ENCODE measurements at places on chromosomes 5 and 9.
A peak's percentile ranks its signal among the peaks of the same experiment; 100 is the strongest.

DNA sequence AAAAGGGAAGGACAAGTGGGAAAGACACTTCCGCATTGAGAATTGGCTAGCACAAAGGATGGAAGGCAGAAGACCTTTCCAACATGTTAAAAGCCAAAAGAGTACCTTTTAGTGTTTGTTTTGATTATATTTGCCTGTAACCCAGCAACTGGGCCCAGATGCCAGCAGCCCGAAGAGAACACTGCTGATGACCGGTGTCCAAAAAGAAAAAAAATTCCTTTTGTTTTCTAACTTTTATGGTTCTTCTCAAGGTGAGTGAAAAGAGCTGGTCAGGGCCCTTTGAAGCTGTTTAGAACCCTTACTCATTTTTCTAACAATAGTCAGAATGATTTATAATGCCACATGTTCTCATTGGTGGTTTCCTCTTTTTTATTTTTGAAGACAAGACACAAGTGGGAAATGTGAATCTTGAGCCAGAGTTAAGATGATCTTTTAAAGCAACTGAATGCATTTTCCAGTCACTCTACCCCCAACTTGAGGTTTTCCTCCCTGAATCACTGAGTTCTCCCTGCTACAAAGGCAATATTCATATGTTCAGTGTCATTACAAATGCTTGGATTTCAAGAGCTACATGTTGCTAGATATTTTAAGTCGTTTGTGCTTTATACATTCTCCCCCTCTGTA is 32.3 kb upstream of the ZNF462 start:
- no peak for DNase-seq

DNA sequence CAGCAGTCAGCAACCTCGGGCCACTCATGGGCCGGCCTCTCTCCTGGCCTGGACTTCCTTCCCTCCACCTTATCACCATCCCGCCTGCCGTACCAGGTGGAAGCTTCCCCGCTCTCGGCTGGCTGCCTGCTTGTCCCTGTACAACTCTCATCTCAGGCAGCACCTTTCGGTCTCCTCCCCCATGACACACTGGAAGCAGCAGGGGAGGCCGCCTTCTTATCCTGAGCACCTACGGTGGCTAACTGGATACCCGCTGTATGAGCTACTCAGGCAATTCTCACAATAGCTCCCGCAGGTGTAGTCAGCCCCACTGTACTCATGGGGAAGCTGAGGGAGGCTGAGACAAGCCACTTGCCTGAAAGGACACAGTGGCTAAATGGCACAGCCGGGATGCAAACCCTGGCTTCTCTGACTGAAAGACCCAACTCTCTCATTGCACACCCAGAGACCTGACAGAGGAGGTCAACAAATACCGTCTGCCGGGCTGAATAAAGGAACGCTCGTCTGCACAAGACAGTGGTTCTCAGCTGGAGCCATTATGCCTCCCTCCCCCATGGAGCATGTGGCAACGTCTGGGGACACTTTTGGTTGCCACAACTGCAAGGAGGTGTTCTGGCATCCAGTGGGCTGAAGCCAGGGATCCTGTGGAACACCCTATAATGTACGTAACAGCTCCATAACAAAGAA is 9.6 kb downstream of the STK10 start:
- no peak for DNase-seq

- no peak for DNase-seq
These were observed 66.8 kb downstream of the CAMSAP1 start for GRCh38 chr9:135840539-135840938.

DNA sequence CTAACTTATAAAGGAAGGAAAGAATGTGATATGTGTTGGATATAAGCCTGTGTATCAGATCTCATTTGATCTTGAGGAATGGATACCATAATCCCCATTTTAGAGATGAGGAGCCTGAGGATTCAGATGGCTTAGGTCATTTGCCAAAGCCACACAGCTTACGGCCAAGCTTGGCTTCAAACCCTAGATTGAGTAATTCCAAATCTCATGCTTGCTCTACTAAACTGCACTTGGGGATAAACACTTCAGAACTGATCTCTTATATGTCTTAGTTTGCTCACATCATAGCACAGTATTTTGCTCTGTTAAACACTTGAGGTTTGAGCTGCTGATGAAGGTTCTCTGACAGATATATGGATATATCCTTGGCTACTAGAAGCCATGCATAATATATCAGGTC is 504.4 kb downstream of the NTRK2 start:
- DNase-seq, result no peak

DNA sequence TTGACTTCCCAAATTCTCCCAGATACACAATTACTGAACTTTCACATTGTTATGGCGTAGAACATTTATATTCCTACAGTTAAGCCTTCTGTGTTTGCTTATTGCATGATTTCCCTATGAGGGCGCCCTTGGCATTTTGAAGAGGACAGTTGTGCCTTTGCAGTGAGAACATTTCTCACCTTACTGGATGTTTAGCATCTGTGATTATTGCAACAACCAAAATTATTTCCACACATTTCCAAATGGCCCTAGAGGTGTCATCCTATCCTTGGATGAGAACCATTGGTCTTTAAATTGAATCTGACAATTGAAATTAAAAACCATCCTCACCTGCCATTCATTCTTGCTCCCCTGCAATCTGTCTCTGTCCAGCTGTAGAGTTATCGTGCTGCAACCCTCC is 104.0 kb downstream of the MAMDC2 start:
- DNase-seq, result no peak

DNA sequence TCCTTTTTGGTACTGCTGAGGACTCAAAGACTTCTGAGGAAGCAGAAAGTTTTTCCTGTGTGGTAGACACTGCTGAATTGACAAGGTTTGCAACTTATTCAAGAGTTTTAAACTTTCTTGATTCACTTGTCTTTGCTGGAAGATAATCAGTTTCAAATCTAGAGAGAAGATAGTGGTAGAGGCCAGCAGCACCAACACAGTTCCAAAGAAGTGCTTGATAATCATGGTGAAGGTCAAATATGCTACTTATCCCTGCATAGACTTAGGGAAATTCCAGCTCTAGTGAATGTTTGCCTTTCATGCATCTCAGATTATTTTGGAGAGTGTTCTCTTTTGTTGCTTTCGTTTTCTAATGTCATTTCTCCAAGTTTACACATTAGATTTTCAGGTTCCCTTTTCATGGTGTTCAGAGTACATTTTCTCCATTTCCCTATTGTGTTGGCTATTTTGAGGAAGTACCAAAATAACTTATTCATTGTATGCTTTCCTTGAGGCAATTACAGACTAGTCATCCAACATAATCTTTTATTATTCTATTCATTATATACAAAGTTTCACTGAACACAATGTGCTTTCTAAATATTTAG is 550 bp downstream of the IFNE start:
- DNase-seq, result no peak

- DNase-seq, result no peak
These were observed 21.8 kb downstream of the RGMB start for GRCh38 chr5:98795243-98795642.

GRCh38 chr5:107574287-107574686 is 96.5 kb downstream of the EFNA5 start:
- no peak for DNase-seq

GRCh38 chr5:131607903-131608540 is 27.0 kb downstream of the RAPGEF6 start:
- DNase-seq, result no peak

DNA sequence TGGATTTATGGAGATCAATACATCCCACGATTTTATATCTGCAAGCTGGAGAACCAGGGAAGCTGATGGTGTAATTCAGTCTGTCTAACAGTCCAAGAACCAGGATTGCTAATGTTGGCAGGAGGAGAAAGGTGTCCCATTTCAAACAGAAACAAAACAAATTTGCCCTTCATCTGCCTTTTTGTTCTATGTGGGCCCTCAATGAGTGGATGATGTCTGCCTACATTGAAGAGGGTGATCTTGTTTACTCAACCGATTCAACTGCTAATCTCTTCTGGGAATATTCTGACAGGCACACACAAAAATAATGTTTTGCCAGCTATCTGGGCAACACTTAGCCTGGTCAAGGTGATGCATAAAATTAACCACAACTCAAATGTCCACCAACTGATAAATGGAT is 65.1 kb upstream of the IL33 start:
- no peak for DNase-seq

- no peak for DNase-seq
These were observed 12.2 kb upstream of the SPINK4 start for GRCh38 chr9:33227741-33228140.

- DNase-seq, result no peak
These were observed 43.9 kb downstream of the USP20 start for GRCh38 chr9:129879103-129879699.

GRCh38 chr9:120865176-120865575 is 11.8 kb downstream of the PHF19 start:
- no peak for DNase-seq

DNA sequence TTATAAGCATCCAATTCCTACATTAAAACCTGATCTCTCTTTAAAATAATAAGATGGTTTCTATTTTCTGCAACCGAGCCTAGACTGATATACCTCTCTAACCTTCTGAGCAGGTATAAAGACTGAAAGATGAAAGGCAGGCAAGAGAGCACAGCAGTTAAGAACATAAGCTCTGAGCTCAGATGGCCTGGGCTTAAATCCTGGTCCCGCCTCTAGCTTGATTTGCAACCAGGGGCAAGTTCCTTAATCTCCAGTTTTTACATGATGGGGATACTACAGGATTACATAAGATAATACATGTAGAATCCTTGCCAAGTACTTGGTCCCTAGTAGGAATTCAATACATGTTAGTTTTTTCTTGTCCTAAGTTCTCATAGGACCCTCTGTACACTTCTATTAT is 33.9 kb downstream of the SLC24A2 start:
- DNase-seq, result no peak

DNA sequence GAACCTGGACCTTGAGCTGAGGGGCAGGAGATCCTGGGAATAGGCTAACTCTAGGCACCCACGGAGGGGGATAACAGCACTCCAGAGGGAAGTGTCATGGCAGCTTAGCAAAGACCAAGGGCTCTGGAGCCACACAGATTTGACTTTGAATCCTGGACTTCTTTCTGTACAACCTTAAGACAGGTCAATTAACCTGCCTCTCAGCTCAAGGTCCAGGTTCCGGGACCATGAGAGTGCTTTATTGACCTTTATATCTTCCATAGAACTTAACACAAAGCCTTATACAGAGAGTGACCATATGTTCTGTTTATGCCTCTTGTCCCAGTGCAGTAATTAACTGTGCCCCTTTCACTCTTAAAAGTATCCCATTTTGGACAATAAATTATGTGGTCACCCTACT is 90.5 kb upstream of the LRRTM2 start:
- DNase-seq, result no peak

DNA sequence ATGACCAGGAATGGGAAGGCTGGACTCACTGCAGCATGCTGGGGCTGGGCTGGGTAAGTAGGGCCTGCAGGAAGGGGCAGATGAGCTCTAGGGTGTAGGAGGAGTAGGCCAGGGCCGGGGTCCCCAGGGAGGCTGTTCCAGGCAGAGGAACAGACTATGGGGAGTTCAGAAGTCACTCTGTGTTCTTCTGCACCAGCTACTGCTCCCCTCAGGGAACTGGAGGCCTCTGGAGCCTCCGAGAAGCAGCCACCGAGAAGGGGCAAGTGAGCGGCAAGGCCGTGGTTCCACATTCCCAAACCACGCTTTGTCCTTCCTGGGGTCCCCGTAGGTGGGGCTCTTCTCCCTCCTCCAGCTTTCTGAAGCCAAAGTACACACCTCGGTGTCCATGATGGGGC is 8.4 kb upstream of the SLC2A6 start:
- no peak for DNase-seq

GRCh38 chr5:135076801-135077200 is 42.8 kb upstream of the PITX1 start:
- DNase-seq, result no peak

- DNase-seq, result no peak
These were observed 52.4 kb upstream of the COX7C start for GRCh38 chr5:86565197-86565789.

DNA sequence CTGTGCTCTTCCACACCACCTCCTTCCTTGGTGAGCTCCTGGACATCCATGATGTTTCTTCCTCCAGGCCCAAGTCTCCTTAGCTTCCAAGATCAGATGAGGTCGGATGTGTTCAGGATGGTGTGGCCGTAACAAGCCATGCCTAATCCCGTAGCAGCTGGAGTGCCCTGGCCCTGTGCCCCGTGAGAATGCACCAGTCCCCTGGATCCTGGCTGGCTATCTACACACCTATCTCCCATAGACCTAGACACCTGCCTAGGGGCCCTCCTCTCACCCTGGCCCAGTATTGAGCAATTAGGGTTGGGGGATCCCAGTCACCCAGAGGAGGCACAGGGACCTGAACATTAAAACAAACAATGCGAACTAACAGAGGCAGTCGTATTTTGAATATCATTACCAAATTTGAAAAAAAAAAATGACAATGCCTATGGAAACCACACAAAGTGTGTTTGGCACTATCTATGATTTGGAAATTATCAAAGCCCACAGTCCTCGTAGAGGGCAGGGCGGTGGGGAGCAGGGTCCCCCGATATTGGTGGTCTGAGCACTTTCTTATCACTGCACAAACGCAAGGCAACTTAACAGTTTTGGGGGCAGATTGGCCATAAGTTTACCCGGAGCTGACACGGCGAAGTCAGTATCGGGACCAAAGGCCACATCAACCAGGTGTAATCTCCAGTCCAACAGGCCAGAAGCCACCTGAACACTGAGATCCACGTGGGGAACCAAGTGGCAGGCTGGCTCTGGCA is 13.2 kb downstream of the ENG start:
- DNase-seq, result no peak

DNA sequence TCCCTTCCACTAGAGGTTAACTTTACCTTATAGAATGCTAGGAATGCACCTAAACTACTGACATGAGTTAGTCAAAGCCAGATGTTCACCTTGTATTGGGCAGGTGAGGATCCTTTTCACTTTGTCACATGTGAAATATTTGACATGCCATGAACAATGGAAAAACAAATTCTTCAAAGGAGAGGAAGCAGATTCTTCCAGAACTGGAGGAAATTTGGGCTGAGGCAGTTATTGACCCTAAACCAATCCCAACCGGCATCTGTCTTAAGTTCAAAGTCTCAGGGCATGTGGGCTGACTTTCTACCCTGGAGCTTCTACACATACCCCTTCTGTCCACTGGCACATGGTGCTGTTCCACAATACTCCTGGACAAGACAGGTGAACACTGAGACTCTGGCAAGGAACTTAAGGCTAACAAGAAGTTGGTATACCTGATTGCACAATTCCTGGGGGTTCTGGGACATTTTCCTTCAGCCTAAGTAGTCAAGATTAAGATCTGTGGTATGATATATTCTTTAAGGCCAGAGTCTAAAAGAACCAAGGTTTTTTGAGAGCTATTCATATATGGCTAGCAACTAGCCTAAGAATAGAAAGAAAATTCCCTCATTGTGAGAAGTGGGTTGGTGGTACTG is 2.6 kb downstream of the VLDLR start:
- no peak for DNase-seq

DNA sequence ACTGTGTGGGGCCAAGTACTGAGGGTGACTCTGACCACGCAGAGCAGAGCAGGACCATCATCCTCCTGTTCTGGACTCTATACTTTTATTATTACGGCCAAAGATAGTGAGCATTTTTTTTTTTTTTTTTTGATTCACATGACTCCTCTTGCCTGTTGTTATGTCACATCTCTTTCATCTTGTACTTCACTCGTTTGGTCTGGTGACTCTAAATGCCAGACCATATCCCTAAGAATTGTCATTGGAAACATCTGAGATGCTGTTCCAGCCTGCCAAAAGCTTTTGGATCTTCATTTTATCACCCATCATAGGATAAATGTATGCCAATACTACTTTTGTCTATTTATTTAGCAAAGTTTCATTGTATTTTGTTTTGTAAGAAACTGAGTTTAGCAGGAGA is 168.2 kb upstream of the RAI14 start:
- no peak for DNase-seq

- peak; percentile 53 for DNase-seq
These were observed 1.8 kb upstream of the ENTPD2 start for GRCh38 chr9:137055385-137056364.

- no peak for DNase-seq
These were observed 107.2 kb upstream of the TXNDC8 start for GRCh38 chr9:110444911-110445310.
